ENCODE measurements at places on chromosomes 1 and 21.

DNA sequence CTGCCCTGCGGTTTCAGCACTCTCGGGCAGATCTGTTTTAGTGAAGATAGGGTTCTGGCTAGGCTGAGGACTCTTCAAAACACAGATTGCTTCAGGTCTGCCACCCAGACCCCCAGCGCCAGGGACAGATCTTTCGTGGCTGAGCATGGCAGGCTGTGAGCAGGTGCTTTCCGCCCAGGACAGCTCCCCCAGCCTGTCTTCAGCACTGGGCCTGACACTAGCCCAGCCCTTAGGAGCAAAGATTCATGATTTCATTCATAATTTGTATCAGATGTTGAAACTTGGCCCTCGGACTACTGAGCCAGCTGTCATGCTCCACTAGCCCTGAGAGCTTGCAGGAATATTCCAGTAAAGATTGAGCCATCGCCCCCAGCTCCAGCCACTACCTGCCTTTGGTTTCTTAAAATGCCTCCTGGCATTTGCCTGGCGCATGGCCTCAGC lies 5.9 kb downstream of the ADPRS start:
- no peak for DNase-seq

- DNase-seq = no peak
These were observed 9.2 kb downstream of the VANGL1 start for GRCh38 chr1:115650961-115651360.

GRCh38 chr1:11602424-11602823 lies 51.8 kb downstream of the FBXO2 start:
- DNase-seq = no peak

GRCh38 chr1:172180501-172181285 lies 239.8 kb upstream of the C1orf105 start:
- DNase-seq = peak; percentile 68

GRCh38 chr1:204278958-204279357 lies 65.2 kb upstream of the GOLT1A start:
- no peak for DNase-seq

GRCh38 chr21:15415541-15416261 lies 314.1 kb upstream of the USP25 start:
- DNase-seq = no peak

DNA sequence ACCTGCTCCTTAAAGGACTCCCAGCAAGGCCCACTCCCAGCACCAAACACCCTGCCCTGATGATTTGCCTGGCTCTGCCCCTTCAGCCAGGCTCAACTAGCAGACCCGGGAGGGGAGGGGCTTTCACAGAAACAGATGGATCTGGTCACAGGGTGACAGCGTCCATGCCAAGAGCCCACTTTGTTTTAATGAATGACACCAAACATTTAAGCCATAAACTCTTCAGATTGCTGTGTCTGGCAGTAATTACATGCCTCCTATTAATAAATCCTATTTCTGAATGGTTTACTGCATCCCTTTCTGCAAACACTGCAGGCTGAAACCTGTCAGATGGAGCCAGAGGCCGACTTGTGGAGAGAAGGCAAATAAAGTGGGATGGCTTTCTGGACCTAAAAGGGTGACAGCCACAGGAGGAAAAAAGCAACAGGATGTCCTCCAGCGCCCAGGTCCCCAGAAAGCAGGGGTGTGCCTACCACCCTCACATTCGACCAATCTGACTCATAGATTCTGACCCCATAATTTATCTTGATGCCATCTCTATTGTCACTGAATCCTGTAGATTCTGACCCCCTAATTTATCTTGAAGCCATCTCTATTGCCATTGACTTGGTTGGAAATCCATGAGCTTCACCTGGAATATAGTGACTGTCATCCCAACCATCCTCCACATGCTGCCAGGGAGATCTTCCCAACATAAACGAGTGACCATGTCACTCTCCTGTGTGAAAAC lies 200.9 kb downstream of the PLPP3 start:
- DNase-seq = no peak

GRCh38 chr1:87335175-87335884 lies 6.7 kb downstream of the LMO4 start:
- peak; percentile 73 for DNase-seq

DNA sequence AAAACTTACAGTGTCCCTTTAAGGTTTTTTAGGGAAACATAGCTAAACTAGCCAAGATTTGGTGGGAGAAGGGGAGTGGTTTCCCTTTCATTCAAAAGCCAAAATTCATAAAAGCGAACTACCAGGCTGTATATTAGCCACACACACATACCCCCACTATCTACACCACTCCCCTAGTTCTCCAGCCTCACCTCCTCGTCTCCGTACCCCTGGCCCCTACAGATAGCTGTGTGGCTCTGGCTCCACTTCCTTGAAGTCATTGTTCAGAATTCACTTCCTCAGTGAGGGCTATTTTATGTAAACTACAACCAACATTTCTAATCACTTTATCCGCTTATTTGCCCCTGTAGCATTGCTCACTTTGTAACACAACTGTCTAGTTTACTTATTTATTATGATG lies 5.3 kb upstream of the DPH5 start:
- DNase-seq = no peak

GRCh38 chr1:72013161-72013560 lies 269.2 kb downstream of the NEGR1 start:
- no peak for DNase-seq

GRCh38 chr1:101280942-101281654 lies 44.3 kb downstream of the S1PR1 start:
- no peak for DNase-seq

- DNase-seq = no peak
These were observed 111.0 kb downstream of the DAB1 start for GRCh38 chr1:57312869-57313268.

- no peak for DNase-seq
These were observed 26.1 kb downstream of the PADI6 start for GRCh38 chr1:17397910-17398695.

DNA sequence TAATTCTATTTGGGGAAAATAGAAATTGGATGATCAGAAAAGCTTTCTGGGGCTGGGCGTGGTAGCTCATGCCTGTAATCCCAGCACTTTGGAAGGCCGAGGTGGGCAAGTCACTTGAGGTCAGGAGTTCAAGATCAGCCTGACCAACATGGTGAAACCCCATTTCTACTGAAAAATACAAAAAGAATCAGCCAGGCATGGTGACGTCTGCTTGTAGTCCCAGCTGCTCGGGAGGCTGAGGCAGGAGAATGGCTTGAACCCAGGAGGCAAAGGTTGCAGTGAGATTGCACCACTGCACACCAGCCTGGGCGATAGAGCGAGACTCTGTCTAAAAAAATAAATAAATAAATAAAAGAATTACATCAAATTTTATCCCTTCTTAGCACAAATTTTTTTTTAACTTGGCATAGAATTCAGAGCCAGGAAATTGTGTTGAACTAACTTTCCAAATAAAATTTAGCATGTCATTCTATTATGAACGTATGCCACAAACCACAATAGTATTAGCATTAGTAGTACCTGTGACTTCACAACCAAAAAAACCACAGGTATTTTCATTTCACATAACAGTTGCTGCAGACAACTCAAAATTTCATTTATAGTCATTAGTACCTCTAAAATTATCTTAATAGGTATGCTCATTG lies 4.5 kb upstream of the ANKRD13C start:
- no peak for DNase-seq

GRCh38 chr1:240946926-240947325 lies 335.0 kb upstream of the GREM2 start:
- no peak for DNase-seq

Data from CD4-positive, alpha-beta T cell treated with Interferon alpha-2 for 1 hour (primary cell).